ENCODE measurements at places on chromosomes 5 and 9.

DNA sequence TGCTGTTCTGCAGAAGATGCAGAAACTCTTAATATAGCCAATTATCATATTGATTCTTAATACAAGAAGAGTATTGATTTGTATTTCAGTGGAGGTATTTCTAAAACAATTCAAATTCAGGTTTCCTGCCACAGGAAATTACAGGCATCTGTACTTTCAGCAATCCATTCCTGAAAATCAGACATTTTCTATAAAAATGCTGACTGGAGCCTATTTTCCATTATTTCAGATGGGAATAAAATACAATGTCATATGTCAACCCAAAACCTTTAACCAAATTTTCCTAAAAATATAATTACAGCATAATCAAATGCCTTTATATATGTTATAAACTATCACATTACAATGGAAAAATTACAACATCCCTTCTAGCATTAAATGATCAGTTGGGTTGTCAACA lies 131.5 kb downstream of the MELK start:
- ATAC-seq = no peak

GRCh38 chr5:5344051-5344571 lies 78.4 kb upstream of the ICE1 start:
- no peak for ATAC-seq

GRCh38 chr5:138240650-138241385 lies 27.7 kb upstream of the CDC23 start:
- ATAC-seq = peak; percentile 48

GRCh38 chr9:134605351-134605965 lies 36.1 kb upstream of the COL5A1 start:
- no peak for ATAC-seq

GRCh38 chr9:12833701-12834100 lies 58.9 kb downstream of the LURAP1L start:
- ATAC-seq = no peak

- no peak for ATAC-seq
Observed at GRCh38 chr9:127580879-127581475, 31.1 kb upstream of the STXBP1 start.

DNA sequence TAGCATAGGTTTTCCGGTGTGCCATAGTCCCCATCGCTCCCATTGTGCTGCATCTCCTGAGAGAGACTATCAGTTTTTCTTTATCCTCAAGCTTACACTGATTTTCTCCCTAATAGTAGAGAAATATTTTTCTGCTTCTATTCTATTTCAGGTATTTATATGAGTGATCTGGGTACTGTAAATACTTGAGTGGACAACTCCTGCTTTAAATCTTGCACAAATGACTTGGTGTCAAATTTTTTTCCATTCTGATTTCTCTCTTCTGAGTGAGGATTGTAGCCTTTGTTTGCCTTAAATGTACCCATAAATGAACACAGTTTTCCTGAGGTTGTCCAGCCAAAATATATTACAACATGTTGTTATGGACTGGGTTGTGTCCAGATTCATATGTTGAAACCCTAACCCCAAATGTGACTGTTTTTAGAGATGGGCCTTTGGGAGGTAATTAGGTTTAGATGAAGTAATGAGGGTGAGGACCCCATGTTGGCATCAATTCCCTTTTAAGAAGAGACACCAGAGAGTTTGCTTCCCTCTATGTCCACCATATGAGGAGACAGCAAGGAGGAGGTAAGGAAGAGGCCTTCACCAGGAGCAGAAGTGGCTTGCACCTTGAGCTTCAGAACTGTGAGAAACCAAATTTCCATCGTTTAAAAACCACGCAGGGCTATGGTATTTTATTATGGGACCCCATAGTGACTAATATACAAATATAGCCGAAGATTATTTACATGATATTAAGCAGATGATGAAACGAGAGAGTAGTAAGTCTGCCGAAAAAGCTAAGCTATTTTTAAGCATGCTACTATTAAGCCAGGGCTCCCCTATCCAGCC lies 336.4 kb upstream of the MPDZ start:
- ATAC-seq = no peak

- ATAC-seq = peak; percentile 90
Observed at GRCh38 chr9:5493679-5494511, 16.4 kb upstream of the PDCD1LG2 start.

GRCh38 chr9:4141296-4141695 lies 158.6 kb downstream of the GLIS3 start:
- no peak for ATAC-seq

DNA sequence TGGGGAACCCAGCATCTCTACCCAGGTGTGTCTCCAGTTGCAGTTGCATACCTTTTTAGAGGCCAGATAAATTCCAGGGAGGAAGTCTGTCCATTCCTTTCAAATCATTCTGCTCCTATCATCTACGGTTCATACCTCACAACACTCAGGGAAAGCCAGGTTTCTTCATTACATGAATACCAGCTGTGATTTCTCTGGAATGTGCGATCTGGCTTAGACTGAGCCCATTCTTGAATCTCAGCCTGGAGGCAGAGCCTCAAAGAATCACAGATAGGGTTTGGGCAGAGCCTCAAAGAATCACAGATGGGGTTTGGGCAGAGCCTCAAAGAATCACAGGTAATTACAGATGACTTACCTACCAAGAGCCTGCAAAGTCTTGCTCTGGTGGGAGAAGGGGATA lies 7.2 kb downstream of the P4HA2 start:
- ATAC-seq = no peak

DNA sequence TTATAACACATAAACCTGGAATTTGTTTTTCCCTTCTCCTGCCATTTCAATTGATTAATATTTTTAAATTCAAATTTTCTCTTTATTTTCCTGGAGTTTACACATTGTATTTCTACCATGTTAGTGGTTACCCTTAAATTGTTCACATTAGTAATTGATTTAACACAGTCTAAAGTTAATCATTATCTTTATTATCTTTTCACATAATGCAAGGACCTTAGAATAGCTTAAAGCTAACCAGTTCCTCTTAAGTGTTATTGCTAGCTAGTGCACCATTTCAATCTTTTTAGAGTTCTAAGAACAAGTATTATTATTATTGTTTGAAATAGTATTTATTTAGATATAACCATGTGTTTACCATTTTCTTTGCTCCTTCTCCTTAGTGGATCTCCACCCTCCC lies 251.2 kb upstream of the FBXL7 start:
- ATAC-seq = no peak

GRCh38 chr5:177474002-177474476 lies 605 bp upstream of the DBN1 start:
- ATAC-seq = no peak

DNA sequence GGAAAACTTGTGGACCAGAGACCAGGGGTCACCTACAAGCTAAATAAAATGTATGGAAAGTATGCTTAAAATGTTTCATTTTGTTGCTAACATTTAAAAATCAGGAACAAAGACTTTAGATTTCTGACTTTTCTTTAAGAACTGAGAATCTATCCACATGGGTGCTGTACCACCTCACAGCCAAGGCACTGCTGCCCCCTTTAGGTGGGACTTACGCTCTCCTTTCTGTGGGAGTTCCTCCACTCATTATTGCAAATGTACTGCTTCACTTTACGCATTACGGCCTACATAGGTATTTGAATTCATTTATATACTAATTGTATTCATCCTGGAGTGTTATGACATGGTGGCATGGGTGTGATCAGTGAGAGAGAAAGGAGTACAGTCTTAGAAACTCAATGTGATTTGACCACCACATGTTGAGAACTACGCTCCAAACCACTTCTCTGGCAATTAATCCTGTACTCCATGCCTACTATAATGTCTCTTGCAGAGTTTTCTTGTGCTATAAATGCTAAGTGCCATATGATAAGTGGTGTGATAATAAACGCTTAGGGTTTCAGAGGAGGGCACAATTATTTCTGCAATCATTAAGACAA lies 24.7 kb upstream of the CETN3 start:
- peak; percentile 46 for ATAC-seq

- ATAC-seq = no peak
Observed at GRCh38 chr5:31317665-31318064, 124.2 kb downstream of the CDH6 start.

GRCh38 chr5:154202379-154203260 lies 12.1 kb downstream of the GALNT10 start:
- peak; percentile 75 for ATAC-seq

DNA sequence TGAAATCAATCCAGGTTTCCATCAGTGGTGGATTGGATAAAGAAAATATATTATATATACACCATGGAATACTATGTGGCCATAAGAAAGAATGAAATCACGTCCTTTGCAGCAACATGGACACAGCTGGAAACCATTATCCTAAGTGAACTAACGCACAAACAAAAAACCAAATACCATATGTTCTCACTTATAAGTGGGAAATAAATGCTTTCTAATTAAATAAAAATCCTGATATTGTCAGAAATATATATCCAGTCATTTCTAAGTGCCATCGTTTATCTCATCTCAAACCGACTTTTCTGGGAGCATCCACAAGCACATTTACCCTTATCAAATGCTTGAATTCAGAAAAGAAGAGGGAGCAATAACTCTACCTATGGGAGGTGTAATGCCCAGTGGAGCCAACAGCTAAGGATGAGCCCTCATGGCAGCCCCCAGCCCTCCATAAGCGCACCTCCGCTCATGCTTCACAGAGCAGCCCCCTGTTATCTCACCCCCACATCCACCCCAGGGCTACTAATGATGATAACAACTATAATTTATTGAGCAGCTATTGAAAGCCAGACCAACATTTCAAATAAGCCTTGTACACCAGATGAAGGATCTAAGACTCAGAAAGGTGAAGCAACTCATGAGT lies 101.7 kb upstream of the SPOCK1 start:
- no peak for ATAC-seq

DNA sequence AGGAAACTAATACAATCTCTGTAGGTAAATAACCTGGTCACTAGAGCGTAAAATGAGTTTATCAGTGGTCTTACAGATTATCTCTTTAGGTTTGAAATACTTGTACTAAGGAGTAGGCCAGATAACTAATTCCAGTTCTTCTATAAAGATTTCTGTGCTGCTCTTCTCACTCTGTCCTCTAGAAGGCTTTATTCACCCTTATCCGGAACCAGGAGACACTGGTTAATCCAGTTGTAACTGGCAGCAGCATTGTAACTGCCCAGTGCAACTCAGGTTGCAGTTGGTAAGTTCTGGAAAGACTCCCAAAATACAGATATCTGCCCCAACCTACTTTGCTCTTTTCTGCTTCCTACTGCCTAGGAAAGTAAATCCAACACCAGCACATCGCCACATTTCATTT lies 19.8 kb downstream of the C5orf22 start:
- ATAC-seq = no peak

DNA sequence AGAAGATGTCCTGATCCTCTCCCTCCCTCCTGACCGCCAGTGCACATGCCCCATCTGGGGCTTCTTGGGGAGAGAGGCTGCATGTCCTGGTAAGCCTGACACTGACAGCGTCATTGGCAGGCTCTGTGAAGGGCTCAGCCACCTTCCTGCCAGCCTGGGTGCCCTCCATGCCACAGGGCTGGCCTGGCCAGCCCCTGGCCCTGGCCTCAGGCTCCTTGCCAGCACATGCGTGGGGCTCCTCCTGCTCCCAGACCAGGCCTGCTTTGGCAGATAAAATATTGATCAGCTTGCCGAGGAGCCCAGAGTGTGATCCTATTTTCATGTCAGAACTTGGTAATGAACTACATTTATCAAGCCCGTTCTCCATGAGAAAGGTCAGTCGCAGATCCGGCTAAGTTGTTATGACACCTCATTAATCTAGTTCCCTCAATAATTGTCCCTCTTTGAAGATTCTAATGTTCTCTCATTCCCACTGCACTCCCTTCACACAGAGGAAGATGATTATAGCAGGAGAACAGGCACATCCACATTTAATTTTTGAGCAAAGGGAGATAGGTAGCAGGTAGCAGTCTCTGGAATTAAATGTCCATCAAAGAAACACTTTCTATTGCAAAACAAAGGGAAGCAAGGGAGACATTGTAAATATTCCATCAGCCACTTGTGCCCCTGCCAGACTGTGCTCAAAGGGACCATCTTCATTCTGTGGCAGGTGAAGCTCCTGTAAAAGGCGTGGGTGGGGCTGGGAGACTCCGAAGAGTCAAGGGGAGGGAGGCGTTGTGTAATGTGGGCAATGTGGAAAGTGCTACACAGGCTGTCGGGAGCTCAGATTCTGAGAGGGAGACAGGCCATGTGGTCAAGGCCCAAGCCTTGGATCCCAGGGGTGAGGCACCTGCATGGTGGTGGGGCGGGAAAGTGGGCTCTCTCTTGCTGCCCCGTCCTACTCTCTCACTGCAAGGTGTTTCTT lies 272.0 kb downstream of the HSPA4 start:
- ATAC-seq = no peak

DNA sequence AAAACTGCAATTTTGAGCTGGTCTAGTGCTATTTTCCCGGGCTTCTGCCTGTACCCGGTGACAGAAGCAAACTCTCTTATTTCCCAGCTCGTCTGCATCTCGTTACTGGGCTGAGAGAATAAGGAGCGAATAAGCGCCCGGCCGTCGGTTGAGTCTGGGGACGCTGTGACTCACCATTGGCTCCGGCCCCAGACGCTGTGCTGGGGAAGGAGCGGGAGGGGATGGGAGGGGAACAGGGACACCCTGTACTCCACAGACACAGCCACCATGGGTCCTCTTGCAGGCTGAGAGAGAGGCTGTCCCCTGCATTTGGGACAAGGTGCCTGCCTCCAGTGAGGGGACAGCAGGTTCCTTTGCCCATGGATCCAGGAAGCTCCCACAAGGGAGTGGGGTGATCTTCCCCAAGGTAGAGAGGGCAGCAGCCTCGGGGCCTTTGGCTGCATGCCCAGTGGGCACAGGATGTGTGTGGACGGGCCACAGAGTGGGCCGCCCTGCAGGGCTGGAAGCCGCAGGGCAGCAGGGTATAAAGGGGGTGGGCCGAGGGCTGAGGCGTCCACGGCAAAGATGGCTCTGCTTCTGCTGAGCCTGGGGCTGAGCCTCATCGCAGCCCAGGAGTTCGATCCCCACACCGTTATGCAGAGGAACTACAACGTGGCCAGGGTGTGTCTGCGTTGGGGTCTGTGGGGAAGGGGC lies at the start of gene LCN9:
TSS of gene LCN9 (plus strand) at position 552 of the 693 bp plus-strand sequence. CDS start at position 565, 13 bp downstream.
- no peak for ATAC-seq

- ATAC-seq = no peak
Observed at GRCh38 chr9:95017062-95017461, 290.6 kb downstream of the AOPEP start.

DNA sequence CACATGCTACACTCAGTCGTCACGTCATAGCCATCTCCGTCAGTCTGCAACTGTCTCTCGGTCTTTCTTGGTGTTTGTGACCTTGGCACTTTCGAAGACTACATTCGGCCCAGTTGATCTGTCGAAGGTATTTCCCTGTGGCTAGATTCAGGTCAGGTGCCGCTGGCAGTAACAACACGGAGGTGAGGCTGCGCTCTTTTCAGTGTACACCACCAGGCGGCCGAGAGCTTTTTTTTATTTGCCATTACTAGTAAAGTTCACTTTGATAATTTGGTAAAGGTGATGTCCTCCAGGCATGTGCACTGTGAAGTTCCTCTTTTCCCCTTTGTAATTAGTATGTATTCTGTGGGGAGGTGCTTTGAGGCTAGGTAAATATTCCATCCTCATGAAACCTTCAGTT lies 49.7 kb downstream of the RNF130 start:
- no peak for ATAC-seq

GRCh38 chr9:105259274-105259673 lies 14.8 kb downstream of the SLC44A1 start:
- ATAC-seq = no peak

GRCh38 chr5:151463137-151464029 lies 16.0 kb downstream of the SLC36A1 start:
- no peak for ATAC-seq
